Aorta (tissue), 5 donors: ENCODE measurements at places on chromosomes 1 and 21. TPM values are rescaled to one million over a fixed set of nuclear protein-coding genes. Genes with fewer than 3 reads are reported as not detected.

Gene AMPD1
- total RNA-seq: 0.52 TPM

Gene MIXL1
- total RNA-seq: 0.19 TPM

Gene DDR2
- 124 TPM for total RNA-seq

Gene FUBP1
- 101 TPM for total RNA-seq

Gene MMEL1
- total RNA-seq: 2.4 TPM

Gene KCNJ10
- 0.10 TPM for total RNA-seq

Gene IL23R
- total RNA-seq: 0.21 TPM

Gene C1orf116
- total RNA-seq: 0.36 TPM

GRCh38 chr1:110364221-110364620, 25.0 kb downstream of the RBM15 start:
- no peaks in the 10 kb centered on the region for H3K36me3 ChIP-seq
- H3K4me1 ChIP-seq: no peaks in the 10 kb centered on the region
- DNase-seq: no peak
- no peak overlapping the region for H3K4me3 ChIP-seq

- no peaks in the 10 kb centered on the region for H3K4me1 ChIP-seq
- H3K4me3 ChIP-seq: no peak overlapping the region
Measured at GRCh38 chr21:34690793-34691175, 22.0 kb downstream of the CLIC6 start.

- no peaks in the 10 kb centered on the region for H3K4me1 ChIP-seq
- no peak for DNase-seq
- H3K27ac ChIP-seq: no peak overlapping the region
- H3K36me3 ChIP-seq: no peaks in the 10 kb centered on the region
- H3K27me3 ChIP-seq: no peaks in the 10 kb centered on the region
Measured at GRCh38 chr1:184330875-184331274, 56.0 kb upstream of the C1orf21 start.

GRCh38 chr1:183821889-183822611, 17.1 kb downstream of the RGL1 start:
- H3K27ac ChIP-seq: peak overlapping the region; percentile 79
- no peak overlapping the region for H3K4me3 ChIP-seq
- no peaks in the 10 kb centered on the region for H3K36me3 ChIP-seq
- no peaks in the 10 kb centered on the region for H3K27me3 ChIP-seq
- peak; percentile 52 for DNase-seq

DNA sequence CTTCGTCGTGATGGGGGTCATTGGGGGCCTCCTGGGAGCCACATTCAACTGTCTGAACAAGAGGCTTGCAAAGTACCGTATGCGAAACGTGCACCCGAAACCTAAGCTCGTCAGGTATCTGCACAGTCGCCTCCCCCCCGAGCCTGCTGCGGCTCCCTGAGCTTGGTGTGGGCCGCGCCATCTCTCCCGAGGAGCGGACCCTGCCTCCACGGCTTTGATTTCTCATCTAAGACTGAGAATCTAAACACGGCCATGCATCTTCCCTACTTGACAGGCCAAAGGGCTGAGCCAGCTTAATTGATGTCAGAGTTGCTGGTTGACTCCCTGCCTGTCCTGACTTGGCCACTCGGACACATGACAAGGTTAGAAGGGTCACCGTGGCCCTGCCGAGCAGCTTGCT, 19.1 kb downstream of the NPPA start:
- H3K27me3 ChIP-seq: no peaks in the 10 kb centered on the region
- no peak overlapping the region for H3K4me3 ChIP-seq
- no peak overlapping the region for H3K27ac ChIP-seq
- H3K4me1 ChIP-seq: no peaks in the 10 kb centered on the region
- peaks cover 11% of the 10 kb centered on the region for H3K36me3 ChIP-seq

DNA sequence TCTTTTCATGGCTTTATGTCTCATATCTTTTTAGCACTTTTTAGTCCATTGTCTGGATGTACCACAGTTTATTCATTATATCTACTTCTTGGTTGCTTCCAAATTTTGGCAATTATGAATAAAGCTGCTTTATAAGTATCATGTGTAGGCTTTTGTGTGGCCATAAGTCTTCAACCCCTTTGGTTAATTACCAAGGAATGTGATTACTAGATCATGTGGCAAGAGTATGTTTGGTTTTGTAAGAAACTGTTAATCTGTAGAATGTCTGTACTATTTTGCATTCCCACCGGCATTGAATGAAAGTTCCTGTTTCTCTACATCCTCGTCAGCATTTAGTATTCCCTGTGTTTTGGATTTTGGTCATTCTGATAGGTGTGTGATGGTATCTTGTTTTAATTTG, 31.5 kb downstream of the ZBTB40 start:
- no peak overlapping the region for H3K27ac ChIP-seq
- no peaks in the 10 kb centered on the region for H3K36me3 ChIP-seq
- no peak overlapping the region for H3K4me3 ChIP-seq
- H3K27me3 ChIP-seq: no peaks in the 10 kb centered on the region
- DNase-seq: no peak

DNA sequence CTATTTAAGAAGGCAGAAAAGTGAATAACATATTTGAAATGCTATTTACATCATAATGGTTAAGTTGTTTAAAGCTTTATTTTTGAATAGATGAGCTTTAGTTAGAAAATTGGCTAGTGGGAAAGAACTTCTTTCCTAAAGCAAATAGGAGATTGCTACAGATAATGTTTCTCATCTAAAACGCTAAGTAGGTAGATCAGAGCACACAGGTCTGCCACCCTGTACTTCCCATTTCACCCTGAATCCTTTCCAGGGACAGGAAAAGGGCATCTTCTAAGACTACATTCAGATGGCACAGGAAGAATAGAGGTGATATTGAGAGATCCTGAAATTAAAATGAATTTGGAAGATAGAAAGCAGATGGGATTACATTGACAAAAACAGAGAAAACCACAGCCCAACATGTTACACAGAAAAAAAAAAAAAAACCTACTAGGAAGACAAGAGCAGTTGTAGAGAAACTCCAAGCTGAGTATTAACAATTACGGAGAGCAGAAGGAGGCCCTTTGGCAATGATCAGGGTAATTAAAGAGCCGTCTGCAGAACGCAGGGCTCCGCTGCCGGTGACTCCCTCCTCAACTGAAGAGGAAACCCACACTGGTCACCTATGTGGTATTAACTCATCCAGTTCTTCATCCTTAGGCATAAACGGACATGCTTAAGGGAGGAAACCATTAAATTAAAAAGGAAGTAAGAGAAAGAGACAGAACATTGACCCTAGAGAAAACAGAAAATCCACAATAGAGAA, 53.6 kb upstream of the MAP10 start:
- H3K27ac ChIP-seq: no peak overlapping the region
- no peak overlapping the region for H3K4me3 ChIP-seq
- no peaks in the 10 kb centered on the region for H3K4me1 ChIP-seq

- H3K36me3 ChIP-seq: no peaks in the 10 kb centered on the region
- no peaks in the 10 kb centered on the region for H3K4me1 ChIP-seq
- no peak for DNase-seq
- no peak overlapping the region for H3K27ac ChIP-seq
- no peak overlapping the region for H3K4me3 ChIP-seq
- no peaks in the 10 kb centered on the region for H3K27me3 ChIP-seq
Measured at GRCh38 chr1:157813269-157813668, 6.7 kb downstream of the FCRL1 start.

DNA sequence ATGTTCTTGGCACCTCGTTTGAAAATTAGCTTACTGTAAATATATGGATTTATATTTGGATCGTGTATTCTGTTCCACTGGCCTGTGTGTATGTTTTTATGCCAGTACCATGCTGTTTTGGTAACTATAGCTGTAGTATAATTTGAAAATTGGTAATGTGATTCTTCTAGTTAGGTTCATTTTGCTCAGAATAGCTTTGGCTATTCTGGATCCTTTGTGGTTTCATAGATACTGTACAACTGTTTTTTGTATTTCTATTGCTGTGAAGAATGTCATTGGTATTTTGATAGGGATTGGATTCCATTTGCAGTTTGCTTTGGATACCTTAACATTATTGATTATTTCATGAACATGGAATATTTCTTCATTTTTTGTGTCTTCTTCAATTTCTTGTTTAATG, 490.2 kb downstream of the BRINP3 start:
- no peaks in the 10 kb centered on the region for H3K4me1 ChIP-seq
- H3K27ac ChIP-seq: no peak overlapping the region
- no peaks in the 10 kb centered on the region for H3K27me3 ChIP-seq
- no peak for DNase-seq
- no peaks in the 10 kb centered on the region for H3K36me3 ChIP-seq

GRCh38 chr1:64519901-64520300, 50.0 kb downstream of the CACHD1 start:
- no peaks in the 10 kb centered on the region for H3K36me3 ChIP-seq
- DNase-seq: no peak
- no peaks in the 10 kb centered on the region for H3K27me3 ChIP-seq
- H3K27ac ChIP-seq: no peak overlapping the region

DNA sequence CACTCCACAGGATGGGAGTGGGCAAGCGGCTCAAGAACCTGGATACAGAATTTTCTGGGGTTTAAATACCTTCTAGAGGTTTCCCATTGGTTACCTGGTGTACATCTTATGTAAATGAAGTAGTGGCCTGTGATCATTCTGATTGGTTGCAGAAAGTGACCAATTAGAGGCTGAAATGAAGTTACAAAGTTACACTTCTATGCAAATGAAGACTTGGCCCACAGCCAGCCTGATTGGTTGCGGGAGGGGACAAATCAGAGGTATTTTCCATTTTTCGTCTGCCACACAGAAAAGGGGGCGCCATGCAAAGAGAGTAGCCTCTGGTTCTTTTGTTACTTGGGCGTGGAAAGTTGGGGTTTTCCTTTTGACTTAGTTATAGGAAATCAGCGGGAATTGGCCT, 8.9 kb downstream of the KCNAB2 start:
- no peak for DNase-seq
- H3K36me3 ChIP-seq: no peaks in the 10 kb centered on the region
- no peaks in the 10 kb centered on the region for H3K4me1 ChIP-seq
- no peak overlapping the region for H3K4me3 ChIP-seq
- H3K27ac ChIP-seq: no peak overlapping the region

- H3K4me3 ChIP-seq: no peak overlapping the region
- no peak overlapping the region for H3K27ac ChIP-seq
- DNase-seq: no peak
- no peaks in the 10 kb centered on the region for H3K27me3 ChIP-seq
- H3K36me3 ChIP-seq: no peaks in the 10 kb centered on the region
- no peaks in the 10 kb centered on the region for H3K4me1 ChIP-seq
Measured at GRCh38 chr1:240801442-240801841, 189.5 kb upstream of the GREM2 start.

DNA sequence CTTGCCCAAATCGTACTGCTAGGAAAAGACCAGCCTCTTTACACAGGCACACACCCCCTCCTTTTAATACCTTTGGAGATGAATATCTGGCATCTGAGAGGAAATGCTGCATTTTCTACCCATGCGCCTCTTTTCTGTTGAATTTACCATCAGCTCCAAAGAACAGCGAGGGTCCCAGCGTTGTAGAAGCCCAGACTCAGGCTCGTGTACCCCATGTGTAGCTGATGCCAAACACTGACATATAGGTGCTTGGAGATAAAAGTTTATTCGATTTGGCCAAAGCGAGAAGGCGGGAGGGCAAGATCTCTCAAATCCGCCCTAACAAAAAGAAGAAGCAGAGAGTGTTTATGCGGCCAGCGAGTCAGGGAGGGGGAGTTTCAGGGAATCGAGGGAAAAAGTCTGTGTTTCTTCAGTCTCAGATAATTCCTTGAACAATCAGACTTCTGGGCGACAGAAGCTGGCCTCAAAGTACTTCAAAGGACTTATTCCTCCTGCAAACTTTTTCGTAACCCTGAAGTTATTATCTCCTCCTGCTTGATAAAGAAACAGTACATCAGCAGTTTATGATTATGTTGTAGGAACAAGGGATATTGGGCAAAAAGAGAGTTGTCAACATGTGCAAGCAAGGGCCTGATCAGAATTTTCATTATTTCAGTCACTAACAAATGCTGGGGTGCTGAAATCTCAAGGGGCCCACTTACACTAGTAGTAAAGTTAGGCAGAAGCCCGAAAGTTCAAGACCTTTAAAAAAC, 642 bp upstream of the CREG1 start:
- H3K36me3 ChIP-seq: no peaks in the 10 kb centered on the region
- no peak overlapping the region for H3K27ac ChIP-seq
- peak overlapping the region; percentile 78 for H3K4me3 ChIP-seq
- no peak for DNase-seq
- H3K4me1 ChIP-seq: peaks cover 4% of the 10 kb centered on the region

DNA sequence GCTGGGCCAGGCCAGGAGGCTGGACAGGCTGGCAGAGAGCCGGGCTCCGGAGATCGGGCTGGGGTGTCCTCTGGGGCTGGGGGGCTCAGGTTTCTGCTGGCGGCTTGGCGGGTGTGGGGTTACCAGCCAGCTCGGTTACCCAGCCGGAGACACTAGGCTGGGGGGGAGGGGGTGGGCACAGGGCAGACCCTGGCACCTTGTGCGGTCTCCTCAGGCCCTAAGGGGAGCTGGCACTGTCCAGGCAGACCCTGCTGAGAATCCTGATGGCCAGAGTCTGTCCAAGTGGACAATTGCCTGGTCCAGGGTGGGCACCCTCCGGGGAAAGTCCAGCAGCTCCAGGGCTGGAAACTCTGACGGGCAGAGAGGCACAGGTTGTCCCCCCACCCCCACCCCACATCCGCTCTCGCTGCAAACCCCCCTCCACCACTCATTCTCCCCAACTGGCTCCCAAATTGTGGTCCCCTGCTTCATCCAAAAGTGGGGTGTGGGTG, 6.7 kb downstream of the ZBTB7B start:
- H3K27me3 ChIP-seq: no peaks in the 10 kb centered on the region
- no peak for DNase-seq
- no peak overlapping the region for H3K27ac ChIP-seq
- no peak overlapping the region for H3K4me3 ChIP-seq
- no peaks in the 10 kb centered on the region for H3K36me3 ChIP-seq

GRCh38 chr1:117370071-117370470, 2.8 kb downstream of the MAN1A2 start:
- no peak overlapping the region for H3K4me3 ChIP-seq
- peaks cover 2% of the 10 kb centered on the region for H3K4me1 ChIP-seq
- H3K27me3 ChIP-seq: no peaks in the 10 kb centered on the region
- H3K27ac ChIP-seq: no peak overlapping the region
- H3K36me3 ChIP-seq: no peaks in the 10 kb centered on the region

GRCh38 chr1:48776393-48777218, at the start of gene BEND5:
Gene BEND5 (minus strand): TSS chr1:48776891. CDS start chr1:48776831, 60 bp downstream.
- H3K4me3 ChIP-seq: peak within 1 kb of the TSS; percentile 97
- H3K27me3 ChIP-seq: no peaks in the 10 kb centered on the region
- no peaks in the 10 kb centered on the region for H3K36me3 ChIP-seq
- peaks cover 1% of the 10 kb centered on the region for H3K4me1 ChIP-seq
- H3K27ac ChIP-seq: peak within 1 kb of the TSS; percentile 96
- peak; percentile 66 for DNase-seq

GRCh38 chr1:21490774-21491487, 18.3 kb upstream of the ALPL start:
- DNase-seq: peak; percentile 48
- no peaks in the 10 kb centered on the region for H3K4me1 ChIP-seq
- no peaks in the 10 kb centered on the region for H3K27me3 ChIP-seq
- H3K4me3 ChIP-seq: no peak overlapping the region

- no peaks in the 10 kb centered on the region for H3K27me3 ChIP-seq
- no peaks in the 10 kb centered on the region for H3K36me3 ChIP-seq
- no peak overlapping the region for H3K4me3 ChIP-seq
- DNase-seq: no peak
- no peak overlapping the region for H3K27ac ChIP-seq
Measured at GRCh38 chr1:62196086-62196690, 1.5 kb downstream of the L1TD1 start.

GRCh38 chr1:147748676-147749350, 11.6 kb downstream of the GJA5 start:
- H3K4me1 ChIP-seq: no peaks in the 10 kb centered on the region
- H3K36me3 ChIP-seq: no peaks in the 10 kb centered on the region
- DNase-seq: no peak
- H3K4me3 ChIP-seq: no peak overlapping the region
- H3K27ac ChIP-seq: no peak overlapping the region

- no peak for DNase-seq
- H3K36me3 ChIP-seq: no peaks in the 10 kb centered on the region
- no peaks in the 10 kb centered on the region for H3K27me3 ChIP-seq
- H3K4me3 ChIP-seq: no peak overlapping the region
- H3K27ac ChIP-seq: no peak overlapping the region
- H3K4me1 ChIP-seq: no peaks in the 10 kb centered on the region
Measured at GRCh38 chr1:231867607-231868006, 241.0 kb downstream of the DISC1 start.
